ENCODE measurements at places on chromosomes 2 and 18.

DNA sequence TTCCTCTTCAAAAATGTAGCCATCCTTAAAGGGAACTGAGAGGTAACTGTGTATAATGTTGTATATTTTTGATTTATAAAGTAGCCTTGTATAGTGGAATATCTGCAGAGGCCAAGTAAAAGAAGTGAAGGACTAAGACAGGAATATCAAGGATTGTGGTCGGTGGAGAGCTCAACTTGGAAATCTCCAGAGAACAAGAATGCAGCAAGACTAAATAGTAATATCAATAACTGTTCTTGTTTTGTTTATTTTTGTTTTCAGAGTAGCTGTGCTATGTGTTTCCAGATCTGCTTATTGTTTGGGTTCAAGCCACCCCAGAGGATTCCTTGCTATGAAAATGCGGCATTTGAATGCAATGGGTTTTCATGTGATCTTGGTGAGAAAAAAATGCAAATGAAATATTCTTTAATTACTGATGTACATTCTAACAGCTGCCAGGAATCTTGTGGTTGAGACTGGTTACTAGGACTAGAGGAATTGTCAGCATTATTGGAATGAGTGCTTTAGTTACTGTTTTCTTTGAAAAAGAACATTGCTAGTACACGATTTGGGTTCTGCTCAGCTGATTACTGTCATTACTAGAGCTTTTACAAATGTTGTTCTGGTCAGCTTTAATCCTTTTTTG lies 25.0 kb downstream of the FASTKD2 start:
- no peak for DNase-seq

DNA sequence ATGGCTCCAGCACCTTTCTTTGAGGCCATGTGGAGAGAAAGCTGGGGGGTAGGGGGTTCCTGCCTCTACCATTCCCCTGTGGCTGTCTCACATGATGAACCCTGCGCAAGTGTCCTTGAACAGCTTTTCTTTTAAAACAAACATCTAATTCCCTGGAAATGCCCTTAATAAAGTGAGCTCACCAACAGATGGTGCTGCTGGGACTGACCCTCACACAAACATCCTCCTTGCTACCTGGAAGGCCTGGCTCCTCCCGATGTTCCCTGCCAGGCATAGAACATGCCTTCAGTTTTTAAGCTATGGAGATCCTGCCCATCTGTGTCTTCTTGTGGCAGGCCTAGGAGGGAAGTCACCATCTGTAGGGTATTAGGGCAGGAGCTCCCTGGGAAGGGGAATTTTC lies 60.7 kb upstream of the GATA6 start:
- DNase-seq: no peak

DNA sequence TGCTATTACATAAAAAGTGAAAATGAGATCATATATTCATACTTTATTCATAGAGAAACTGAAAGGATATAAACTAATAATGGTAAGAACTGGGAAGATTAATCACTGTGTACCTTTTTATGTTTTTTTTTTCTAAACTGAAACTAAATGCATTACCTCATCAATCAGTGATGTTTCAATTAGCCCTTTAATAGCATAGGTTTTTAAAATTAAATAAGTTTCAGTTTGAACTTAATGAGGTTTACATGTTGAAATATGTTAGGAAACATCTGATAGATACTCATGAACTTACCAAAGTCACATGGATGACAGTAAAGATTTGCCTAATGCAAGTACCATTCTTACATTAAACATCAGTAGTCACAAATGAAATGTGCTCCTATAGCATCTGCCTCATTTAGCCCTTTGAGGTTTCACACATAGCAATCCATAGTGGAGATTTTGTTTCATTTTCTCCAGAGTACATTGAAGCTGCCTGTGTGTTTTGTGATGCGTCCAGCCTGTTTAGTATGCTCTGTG lies 8.9 kb downstream of the MAPRE2 start:
- no peak for DNase-seq

DNA sequence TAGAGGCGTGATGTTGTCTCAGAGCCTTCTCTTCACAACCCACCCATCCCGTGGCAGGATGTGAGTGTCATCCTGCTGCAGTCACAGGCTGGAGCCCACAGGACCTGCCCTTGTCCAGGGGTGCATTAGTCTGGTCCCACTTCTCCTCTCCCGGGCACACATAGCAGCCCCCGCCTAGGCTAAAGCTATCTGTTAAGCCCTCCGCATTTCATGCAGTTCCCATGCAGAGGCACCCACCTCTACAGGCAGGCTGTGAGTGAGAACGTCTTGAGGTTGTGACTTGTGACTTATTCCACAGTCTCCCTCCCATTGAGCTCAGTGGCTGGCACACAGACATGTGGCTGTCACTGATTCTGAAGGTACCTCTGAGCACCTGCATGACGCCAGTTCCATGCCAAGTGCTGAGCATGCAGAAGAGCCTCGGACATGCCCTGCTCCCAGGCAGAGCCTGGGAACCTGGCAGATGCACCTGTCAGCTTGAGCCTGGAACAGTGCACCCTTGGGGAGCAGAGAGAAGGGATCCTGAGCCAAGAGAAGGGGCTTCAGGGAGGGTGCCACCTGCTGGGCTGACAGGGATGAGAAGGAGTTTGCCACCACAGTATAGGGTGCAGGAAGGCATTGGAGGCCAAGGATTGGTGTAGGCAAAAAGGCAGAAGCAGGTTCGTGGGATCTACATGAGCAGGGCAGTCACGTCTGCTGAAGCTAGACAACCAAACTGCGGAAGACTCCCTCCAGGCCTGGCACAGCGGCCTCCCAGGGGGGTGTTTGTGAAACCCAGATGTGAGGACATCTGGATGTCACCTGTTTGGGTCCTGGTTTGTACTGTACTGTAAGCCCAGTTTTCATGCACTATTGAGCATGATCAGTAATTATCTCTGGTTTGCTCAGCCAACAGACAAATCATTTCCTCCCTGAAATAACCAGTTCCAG lies 213.6 kb downstream of the GLI2 start:
- no peak for DNase-seq

GRCh38 chr18:10213526-10213925 lies 240.9 kb upstream of the APCDD1 start:
- DNase-seq: no peak

Data from stimulated activated CD8-positive, alpha-beta memory T cell treated with anti-CD3 and anti-CD28 coated beads, Interleukin-2, amount 100 ng/mL, for 1 hour (primary cell).